ENCODE measurements at places on chromosomes 5 and 9.

- no peak for DNase-seq
Observed at GRCh38 chr5:59597690-59598546, 295.6 kb downstream of the PDE4D start.

DNA sequence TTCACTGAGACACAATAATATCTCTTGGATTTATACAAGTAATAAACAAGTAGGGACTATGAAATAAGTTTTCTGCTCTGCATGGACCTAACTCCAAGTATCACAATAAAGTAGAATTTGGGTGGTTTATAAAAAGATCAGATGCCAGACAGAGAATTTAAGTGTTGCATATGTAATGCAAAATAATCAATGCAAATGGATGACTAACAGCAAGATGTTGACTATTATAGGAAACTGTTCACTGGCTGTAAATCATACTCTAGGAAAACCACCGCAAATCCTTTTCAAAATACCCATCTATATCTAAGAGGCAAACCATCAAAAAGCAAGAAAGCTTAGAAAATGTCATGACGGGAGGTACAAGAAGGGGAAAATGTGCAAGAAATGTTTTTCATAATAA, 539.8 kb upstream of the FAM174A start:
- no peak for DNase-seq

GRCh38 chr5:174916227-174916626, 191.8 kb downstream of the MSX2 start:
- DNase-seq: no peak

- DNase-seq: no peak
Observed at GRCh38 chr5:132841305-132841704, 10.9 kb upstream of the SHROOM1 start.

DNA sequence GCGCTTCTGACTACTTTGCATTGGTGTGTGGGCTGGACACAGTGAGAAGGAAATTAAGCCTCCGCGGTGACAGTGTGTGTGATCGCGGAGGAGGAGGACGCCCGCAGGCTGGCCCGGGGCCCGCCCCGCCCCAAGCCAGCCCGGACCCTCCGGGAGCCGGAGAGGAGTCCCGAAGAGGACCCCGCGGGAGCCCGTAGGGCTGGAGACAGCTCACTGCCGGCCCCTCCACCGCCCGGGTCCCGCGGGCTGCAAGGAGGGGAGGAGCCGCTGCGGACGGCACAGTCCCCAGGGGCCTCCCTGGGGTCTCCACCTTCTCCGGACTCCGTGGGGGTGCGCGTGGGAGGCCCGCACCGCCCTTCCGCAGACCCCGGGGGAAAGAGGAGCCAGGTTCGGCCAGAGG, 146.4 kb upstream of the ERCC6L2 start:
- no peak for DNase-seq

GRCh38 chr5:124180299-124180874, 566.1 kb downstream of the ZNF608 start:
- no peak for DNase-seq

- no peak for DNase-seq
Observed at GRCh38 chr5:52746539-52746938, 41.2 kb upstream of the ITGA1 start.

GRCh38 chr9:134942011-134942787, 24.5 kb upstream of the FCN1 start:
- DNase-seq: no peak

GRCh38 chr9:95157481-95158151, 159.9 kb downstream of the FANCC start:
- DNase-seq: no peak

Measured in hematopoietic multipotent progenitor cell treated with erythropoietin and hydrocortisone succinate and interleukin-3 and kit ligand, for 17 days (in vitro differentiated cells).